ENCODE measurements at places on chromosomes 16 and 17. TPM values are rescaled to one million over a fixed set of nuclear protein-coding genes. Genes with fewer than 3 reads are reported as not detected.

DNA sequence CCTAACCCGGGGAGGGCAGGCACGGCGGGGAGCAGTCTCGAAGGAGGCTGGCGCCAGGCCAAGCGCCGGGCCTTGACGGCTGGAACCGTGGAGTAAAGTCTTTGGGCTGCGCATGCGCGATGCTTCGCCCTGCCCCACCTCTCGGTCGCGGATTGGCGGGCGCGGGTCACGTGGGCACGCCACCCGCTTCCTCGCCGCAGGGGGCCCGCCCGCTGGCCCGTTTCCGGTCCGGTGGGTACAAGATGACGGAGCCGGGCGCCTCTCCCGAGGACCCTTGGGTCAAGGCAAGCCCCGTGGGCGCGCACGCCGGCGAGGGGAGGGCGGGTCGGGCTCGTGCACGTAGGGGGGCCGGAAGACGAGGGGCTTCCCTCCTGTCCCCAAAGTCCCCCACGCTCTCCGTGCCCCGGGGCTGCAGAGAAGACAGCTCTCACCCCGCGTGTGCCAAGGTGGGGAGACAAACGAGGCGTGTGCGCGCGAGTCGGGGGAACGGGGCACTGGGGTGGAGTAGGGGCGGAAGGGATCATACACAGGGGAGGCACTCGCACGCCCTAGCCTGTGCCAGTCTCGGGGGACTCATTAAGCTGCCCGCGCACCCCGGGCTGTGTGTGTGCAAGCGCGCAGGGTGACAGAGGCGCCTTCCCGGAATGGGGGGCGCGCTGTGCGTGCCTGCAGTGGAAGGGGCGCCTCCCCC, at the start of gene MLX:
Gene MLX (plus strand): TSS at position 218 of the 691 bp plus-strand sequence. CDS start 25 bp downstream, at position 243.
- peak within 1 kb of the TSS; percentile 91 for H3K4me3 ChIP-seq
- peaks cover 53% of the 10 kb centered on the region for H3K36me3 ChIP-seq
- peak within 1 kb of the TSS; percentile 97 for H3K27ac ChIP-seq
- H3K4me1 ChIP-seq = peaks cover 87% of the 10 kb centered on the region
- H3K27me3 ChIP-seq = no peaks in the 10 kb centered on the region
- peak; percentile 97 for DNase-seq

DNA sequence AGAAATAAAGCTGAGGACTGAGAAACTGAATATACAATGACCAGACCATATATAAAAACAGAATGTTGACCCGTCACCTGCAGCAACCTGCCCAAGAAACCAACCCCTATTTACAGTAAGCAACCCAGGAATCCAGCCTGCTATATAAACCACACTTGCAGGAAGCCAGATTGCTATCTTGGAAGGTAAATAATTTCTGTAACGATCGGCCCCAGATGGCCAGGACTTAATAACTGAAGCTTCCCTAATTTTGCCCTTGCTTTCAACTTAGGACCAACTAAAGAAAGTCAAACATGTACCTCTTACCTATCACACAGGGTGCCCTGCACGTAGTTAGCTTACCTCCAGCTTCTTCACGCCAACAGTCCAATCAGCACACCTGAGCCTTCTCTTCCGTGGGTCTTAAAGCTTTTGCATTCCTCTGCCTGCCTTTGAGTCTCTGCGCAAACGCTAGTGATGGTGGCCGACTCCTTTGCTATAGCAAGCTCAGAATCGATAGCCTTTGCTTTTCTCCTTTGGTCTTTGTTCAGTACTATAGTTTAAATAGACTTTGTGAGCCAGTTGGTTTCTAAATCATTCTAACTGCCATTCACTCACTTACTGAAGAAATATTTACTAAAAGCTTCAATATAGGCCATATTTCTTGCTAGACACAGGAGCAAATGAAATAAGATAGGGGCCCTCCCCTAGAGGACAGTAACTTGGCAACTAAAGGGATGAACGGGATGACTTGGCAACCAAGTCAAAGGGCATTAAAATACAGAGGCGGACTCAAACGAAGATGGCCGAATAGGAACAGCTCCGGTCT, 31.3 kb downstream of the MPHOSPH6 start:
- no peaks in the 10 kb centered on the region for H3K4me1 ChIP-seq
- DNase-seq = no peak
- H3K27ac ChIP-seq = peak overlapping the region; percentile 4
- H3K4me3 ChIP-seq = peak overlapping the region; percentile 18

DNA sequence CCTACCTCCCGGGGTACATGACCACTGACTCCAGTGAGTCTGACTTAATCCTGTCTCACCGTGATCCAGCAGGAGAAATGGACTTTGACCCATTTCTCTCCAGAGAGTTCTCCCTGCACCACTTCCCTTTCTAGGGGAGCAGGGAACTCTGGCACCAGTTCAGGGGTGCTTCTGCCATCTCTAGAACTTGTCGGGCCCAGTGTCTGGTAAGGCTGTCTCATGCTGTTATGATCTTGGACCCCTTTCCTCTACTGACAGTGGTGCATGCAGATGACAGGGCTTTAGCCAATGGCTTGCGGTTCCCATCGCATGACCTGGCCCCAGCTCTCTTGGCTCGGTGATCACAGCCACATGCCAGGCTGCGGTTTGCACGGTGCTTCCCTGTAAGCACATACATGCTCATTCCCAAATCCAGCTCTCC, 62.0 kb downstream of the SLC39A11 start:
- DNase-seq = peak; percentile 31
- no peaks in the 10 kb centered on the region for H3K27me3 ChIP-seq

GRCh38 chr16:76035689-76036088, 241.5 kb upstream of the CNTNAP4 start:
- no peak for DNase-seq
- H3K36me3 ChIP-seq = no peaks in the 10 kb centered on the region
- no peaks in the 10 kb centered on the region for H3K4me1 ChIP-seq
- H3K27ac ChIP-seq = no peak overlapping the region

DNA sequence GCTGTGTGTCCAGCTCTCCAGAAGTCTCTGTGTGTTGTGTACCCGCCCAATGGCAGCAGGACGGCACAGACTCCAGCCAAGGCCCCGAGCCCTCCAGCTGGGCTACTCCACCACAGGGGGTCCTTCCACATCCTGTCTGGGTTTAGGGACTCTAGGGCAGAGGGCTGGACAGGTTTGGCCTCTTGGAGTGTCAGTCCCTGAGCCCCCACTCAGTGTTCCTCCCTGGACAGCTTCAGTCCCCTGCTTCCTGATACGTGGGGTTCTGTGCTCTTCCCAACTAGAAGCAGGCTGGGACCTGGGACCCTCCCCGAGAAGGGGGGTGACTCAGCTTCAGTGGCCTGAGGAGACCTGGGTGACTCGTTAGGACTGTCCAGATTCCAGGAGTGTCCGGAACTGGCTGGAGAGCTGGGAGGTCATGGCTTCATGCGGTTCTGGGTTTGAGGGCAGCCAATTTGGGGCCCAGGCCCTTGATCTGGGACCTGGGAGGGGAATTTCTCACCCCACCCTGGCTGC, 4.2 kb downstream of the CDK3 start:
- peak; percentile 19 for DNase-seq
- no peak overlapping the region for H3K4me3 ChIP-seq
- peaks cover 34% of the 10 kb centered on the region for H3K36me3 ChIP-seq
- H3K27me3 ChIP-seq = no peaks in the 10 kb centered on the region
- H3K27ac ChIP-seq = peak overlapping the region; percentile 3

GRCh38 chr16:80569440-80570105, 28.8 kb downstream of the DYNLRB2 start:
- no peak overlapping the region for H3K27ac ChIP-seq
- no peak overlapping the region for H3K4me3 ChIP-seq
- DNase-seq = no peak
- H3K36me3 ChIP-seq = no peaks in the 10 kb centered on the region
- no peaks in the 10 kb centered on the region for H3K27me3 ChIP-seq

DNA sequence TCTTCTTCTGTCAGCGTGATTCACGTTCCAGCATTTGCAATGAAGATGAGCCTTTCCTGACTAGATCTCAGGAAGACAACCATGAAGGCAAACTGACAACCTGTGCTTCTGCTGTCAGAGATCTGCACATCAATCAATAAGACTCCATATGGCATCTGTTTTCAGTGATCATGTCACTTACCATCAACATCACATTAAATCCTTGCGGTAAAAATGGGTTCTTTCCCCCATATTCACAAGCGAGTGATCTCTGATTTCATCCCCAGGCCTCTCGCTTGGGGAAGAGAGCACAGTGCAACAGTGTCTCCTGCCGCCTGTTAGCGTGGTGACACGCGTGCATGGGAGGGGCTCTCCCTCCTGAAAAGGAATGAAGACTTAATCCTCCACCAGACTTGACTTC, 11.1 kb downstream of the NACA2 start:
- no peaks in the 10 kb centered on the region for H3K36me3 ChIP-seq
- no peaks in the 10 kb centered on the region for H3K4me1 ChIP-seq
- no peaks in the 10 kb centered on the region for H3K27me3 ChIP-seq

GRCh38 chr17:34549966-34550365, 29.4 kb upstream of the TMEM132E start:
- H3K27me3 ChIP-seq = peaks cover 82% of the 10 kb centered on the region
- H3K4me1 ChIP-seq = no peaks in the 10 kb centered on the region
- no peak overlapping the region for H3K27ac ChIP-seq
- no peaks in the 10 kb centered on the region for H3K36me3 ChIP-seq

DNA sequence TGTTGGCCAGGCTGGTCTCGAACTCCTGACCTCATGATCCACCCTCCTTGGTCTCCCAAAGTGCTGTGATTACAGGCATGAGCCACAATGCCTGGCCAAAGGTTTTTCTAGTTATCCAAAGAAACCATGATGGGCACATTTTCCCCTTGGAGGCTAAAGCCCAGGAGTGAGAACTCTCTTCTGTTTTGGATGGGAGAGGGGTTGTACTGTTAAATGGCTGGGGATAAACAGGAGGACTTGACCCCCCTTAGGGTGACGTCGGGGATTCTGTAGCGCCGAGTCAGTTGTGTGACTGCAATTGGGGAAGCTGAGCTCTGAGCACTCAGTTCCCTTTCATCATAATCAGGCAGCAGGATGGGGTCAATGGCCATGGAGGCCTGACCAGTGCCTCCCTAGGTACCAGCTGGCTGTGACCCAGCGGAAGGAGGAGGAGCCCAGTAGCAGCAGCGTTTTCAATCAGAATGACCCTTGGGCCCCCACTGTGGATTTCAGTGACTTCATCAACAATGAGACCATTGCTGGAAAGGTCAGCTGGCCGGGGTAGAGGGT, 4.1 kb downstream of the AOC3 start:
- no peaks in the 10 kb centered on the region for H3K27me3 ChIP-seq
- no peak overlapping the region for H3K27ac ChIP-seq
- no peaks in the 10 kb centered on the region for H3K36me3 ChIP-seq
- H3K4me3 ChIP-seq = no peak overlapping the region
- no peak for DNase-seq
- peaks cover 37% of the 10 kb centered on the region for H3K4me1 ChIP-seq

DNA sequence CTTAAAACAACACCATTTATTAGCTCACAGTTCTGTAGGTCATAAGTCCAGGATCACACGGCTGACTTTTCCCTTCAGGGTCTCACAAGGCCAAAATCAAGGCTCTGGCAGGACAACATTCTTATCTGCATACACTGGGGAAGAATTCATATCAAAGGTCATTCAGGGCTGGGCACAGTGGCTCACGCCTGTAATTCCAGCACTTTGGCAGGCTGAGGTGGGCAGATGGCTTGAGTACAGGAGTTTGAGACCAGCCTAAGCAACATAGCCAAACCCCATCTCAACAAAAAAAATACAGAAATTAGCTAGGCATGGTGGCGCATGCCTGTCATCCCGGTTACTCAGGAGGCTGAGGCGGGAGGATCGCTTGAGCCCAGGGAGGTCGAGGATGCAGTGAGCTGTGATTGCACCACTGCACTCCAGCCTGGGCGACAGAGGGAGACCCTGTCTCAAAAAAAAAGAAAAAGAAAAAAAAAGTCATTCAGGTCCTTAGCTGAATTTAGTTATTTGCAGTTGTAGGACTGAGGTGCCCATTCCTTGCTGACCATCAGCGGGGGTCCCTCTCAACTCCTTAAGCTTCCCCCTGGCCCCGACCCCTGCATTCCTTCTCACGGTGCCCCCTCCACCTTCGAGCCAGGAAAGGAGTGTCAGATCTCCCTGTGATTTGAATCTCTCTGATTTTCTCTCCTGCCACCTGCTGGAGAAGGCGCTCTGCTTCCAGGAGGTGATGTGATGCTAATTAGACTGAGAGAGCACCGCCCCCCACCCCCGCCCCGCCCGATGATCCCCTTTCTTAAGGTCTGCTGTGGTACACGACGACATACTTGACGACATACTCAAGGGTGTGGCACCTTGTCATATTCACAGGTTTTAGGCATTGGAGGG, 91.8 kb upstream of the CLEC18A start:
- peak overlapping the region; percentile 77 for H3K27ac ChIP-seq
- peaks cover 31% of the 10 kb centered on the region for H3K4me1 ChIP-seq
- no peak overlapping the region for H3K4me3 ChIP-seq
- DNase-seq = peak; percentile 77

- H3K4me3 ChIP-seq = no peak overlapping the region
- no peak overlapping the region for H3K27ac ChIP-seq
- H3K36me3 ChIP-seq = no peaks in the 10 kb centered on the region
- no peaks in the 10 kb centered on the region for H3K4me1 ChIP-seq
These were observed 27.3 kb downstream of the C17orf75 start for GRCh38 chr17:32314636-32315035.

Gene FAM20A
- 13.8 TPM for total RNA-seq
